ENCODE measurements at places on chromosomes 7 and 10. TPM values are rescaled to one million over a fixed set of nuclear protein-coding genes. Genes with fewer than 3 reads are reported as not detected.

Gene GBF1
- total RNA-seq = 47.7 TPM

Gene CRYGN
- total RNA-seq = under 0.01 TPM

Gene ASB10
- not detected for total RNA-seq

Gene TMEM176B
- not detected for total RNA-seq

Gene PSMA2
- total RNA-seq = 76.4 TPM

Gene ASB15
- total RNA-seq = not detected

Gene FAM25G
- total RNA-seq = not detected

Gene MALSU1
- 60.3 TPM for total RNA-seq

Gene AKR1D1
- not detected for total RNA-seq

Gene TAS2R41
- not detected for total RNA-seq

Gene CYP3A5
- total RNA-seq = 4.0 TPM

Gene GJD4
- total RNA-seq = not detected

Gene UNC5B
- total RNA-seq = 13.9 TPM
